Epithelial cell of esophagus (primary cell): ENCODE measurements at places on chromosomes 3 and 15.

GRCh38 chr15:55255714-55256113 lies 33.9 kb downstream of the RAB27A start:
- DNase-seq: no peak

GRCh38 chr15:67461735-67462134 lies 59.2 kb upstream of the C15orf61 start:
- DNase-seq: no peak

DNA sequence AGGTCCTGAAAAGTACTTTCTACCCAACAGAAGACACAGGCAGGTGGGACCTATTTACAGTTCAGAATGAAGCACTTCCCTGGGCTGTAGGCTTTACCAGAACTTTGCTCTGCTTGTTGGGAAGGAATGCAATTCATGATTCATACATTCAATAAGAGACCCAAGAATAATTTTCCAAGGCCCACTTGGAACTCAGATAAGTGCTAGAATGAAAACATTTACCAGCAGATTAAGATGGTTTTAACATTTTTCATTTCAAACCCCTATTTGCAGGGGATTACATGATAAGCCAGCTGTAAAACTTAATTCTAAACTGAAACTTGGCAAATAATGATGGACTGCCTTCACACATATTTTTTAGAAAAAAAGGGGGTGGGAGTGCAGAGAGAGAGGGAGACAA lies 417.2 kb downstream of the ERC2 start:
- no peak for DNase-seq

GRCh38 chr3:137285924-137286323 lies 328.1 kb downstream of the IL20RB start:
- DNase-seq: no peak

GRCh38 chr15:55789066-55789660 lies 46.2 kb upstream of the PRTG start:
- peak; percentile 6 for DNase-seq

- DNase-seq: no peak
Measured at GRCh38 chr3:119586733-119587172, 7.5 kb downstream of the ADPRH start.
